SK-N-MC (cell line): ENCODE measurements at places on chromosomes 7 and 10.

- DNase-seq = no peak
Measured at GRCh38 chr7:11951909-11952308, 119.9 kb upstream of the THSD7A start.

DNA sequence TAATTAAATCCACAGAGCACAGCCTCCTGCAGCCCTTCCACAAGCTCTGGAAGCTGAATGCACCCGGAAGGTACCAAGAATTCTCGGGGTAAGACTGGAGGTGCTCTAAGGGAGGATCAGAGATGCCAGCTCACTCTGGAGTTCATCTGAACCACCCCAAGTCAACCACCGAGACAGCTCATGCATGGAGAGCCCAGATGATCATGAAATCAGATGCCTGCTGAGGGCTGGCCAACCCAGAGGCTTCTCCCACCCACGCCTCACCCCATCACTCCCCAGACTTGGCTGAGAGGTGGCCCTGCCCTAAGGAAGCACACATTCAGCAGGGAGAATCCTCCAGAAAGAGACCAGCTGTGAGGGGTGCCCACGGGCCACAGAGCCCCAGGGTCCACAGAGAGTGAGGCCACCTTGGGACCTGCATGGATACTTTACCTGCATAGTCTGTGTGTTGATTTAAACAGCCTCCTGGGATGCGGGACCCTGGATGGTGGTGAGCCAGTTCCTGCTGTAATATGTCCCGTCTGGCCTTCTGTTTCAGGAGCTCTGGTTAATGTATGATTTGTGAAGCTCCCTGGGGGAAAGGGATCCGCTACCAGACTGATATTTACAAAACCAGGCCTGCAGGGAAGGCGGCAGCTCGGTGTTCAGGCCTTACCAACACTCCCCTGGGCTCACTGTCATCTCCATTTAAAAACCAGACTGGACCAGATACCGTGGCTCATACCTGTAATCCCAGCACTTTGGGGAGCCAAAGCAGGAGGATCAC, 64.9 kb downstream of the INSIG1 start:
- DNase-seq = no peak

- DNase-seq = no peak
Measured at GRCh38 chr10:75272896-75273295, 37.1 kb upstream of the COMTD1 start.

DNA sequence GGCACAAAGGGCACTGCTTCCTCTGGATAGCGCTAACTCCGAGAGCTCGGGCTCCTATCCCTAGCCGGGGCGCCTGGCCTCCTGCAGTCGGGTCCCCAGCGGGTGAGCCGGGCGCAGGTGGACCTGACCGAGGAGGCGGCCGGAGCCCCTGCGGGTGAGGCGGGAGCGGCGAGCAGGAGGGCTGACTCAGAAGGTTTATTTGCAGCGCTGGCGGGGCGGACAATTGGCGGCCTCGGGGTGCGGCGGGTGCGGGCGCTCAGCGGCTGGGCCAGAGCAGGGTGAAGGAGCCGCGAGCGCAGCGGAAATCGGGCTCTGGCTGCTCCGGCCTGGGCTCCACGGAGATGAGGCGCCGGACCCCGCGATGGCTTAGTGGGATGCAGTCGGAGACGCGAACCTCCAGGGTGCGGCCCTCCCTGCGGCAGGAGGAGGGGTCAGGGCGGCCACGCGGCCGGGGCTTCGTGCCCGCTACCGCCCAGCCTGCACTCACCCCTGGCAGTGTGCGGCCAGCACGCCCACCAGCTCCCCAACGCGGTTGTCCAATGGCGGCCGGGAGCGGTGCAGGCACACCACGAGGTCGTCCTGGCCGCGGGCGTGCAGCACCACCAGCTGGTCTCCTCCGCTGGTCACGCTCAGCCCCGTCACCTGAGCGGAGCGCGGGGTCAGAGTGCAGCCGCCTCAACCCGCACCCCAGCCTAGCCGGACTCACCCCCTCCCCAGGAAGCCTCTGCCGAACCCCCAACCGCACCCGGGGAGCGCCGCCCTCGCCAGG, 16.1 kb downstream of the MYO1G start:
- DNase-seq = no peak

DNA sequence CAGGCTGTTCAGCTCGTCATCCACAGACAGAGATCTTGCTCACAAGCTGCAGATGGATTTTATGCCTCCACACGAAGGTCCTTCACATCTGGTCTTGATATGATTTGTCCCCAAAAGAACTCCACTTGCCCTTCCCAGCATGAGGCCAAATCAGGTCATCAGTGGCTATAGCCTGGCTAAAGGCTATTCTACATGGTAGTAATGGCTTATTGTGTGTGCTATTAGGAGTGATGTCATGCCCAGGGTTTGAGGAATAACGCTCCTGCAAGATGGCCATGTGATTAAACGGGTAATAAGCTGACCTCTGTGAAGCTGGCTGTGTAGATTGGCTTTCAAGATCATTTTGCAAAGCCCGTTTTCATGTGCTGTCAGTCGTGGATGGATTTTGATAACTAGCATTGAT, 313.8 kb downstream of the FRMD4A start:
- DNase-seq = no peak

DNA sequence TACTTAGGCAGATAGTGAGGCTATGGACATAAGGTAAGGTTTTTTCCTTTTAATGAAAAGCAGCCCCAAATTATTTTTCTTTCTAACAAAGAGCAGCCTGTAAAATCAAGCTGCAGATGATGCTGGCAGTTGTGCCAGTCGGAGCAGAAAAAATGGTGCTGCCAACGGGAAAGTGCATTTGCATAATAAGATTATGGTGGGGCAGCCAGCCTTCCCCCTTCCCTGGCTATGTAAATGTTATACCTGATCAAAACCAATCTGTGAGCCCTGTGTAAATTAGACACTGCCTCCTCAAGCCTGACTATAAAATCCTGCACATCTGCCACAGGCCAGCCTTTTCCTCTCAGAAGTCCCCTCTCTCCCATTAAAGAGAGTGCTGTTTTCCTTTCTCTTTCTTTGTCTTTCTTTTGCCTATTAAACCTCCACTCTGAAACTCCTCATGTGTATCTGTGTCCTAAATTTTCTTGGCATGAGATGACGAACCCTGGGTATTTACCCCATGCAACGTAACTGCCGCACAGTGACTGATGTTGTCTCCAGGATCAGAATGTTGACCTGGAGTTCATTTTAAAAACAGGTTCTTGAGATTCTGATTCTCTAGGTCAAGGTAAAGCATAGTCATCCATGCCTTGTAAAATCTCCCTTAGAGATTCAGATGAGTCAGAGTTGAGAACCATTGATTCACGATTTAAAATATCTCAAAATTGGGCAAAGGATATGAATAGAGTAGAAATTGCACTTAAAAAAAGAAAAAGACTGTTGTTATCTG, 167.3 kb upstream of the C1GALT1 start:
- no peak for DNase-seq

GRCh38 chr7:80637911-80638765, at the start of gene CD36:
CD36 (plus strand) TSS chr7:80638642; CDS start chr7:80646741, 8,099 bp downstream.
- DNase-seq = no peak

DNA sequence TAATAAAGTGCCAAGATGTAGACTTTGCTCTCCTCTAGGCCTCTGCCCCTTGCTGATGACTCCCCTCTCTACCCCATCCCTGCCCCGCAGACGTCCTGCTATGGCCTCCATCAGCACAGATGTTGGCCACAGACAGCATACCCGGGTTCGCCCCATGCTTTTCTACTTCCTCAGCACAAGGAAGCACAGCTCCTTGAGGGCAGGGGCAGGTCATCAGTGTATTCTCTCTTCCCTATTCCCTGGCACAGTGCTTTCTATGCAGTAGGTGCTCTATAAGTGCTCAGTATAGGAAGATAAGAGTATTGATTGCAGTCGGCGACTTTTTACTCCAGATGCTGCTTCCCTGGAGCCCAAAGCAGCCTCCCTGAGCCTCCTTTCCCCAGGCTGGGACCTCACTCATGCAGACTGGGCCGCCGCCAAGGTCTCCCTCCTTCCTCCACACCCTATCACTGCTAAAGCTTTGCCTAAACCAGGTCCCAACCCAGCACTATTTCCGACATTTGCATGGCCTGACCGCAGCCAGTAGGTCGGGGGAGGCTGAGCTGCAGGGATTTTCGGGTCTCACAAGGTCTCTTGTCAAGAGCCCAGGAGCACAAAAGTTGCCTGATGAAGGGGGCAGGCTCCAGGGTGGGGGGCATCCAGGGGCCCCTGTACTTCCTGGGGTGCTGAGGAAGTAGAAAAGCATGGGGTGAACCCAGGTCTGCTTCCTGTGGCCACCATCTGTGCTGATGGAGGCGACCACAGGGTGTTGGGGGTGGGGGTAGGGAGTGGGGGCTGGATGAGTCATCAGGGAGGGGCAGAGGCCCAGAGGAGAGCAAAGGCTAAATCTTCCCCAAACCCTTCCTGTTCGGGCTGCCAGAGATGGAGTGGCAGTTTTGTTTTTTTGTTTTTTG, 8.0 kb downstream of the CALHM3 start:
- no peak for DNase-seq

- DNase-seq = no peak
Measured at GRCh38 chr7:676246-676971, 50.1 kb upstream of the DNAAF5 start.

DNA sequence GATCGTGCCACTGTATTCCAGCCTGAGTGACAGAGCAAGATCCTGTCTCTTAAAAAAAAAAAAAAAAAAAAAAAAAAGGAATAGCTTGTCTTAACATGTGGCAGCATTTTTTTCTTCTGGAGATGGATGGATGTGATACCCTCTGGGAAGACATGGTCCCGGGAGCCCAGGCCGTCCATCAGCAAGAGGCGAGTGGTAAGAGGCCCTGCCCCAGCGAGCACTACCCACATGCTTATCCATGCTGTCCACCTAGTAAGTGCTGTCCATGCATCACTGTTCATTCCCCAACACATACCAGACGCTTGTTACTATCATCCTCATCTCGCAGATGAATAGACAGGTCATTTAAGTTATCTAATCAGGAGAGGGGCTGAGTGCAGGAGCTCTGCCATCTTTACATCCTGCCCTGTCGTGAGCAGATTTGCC, 12.9 kb downstream of the ATP6V1F start:
- no peak for DNase-seq

- DNase-seq = no peak
Measured at GRCh38 chr10:87503401-87503800, 1.3 kb upstream of the MINPP1 start.

DNA sequence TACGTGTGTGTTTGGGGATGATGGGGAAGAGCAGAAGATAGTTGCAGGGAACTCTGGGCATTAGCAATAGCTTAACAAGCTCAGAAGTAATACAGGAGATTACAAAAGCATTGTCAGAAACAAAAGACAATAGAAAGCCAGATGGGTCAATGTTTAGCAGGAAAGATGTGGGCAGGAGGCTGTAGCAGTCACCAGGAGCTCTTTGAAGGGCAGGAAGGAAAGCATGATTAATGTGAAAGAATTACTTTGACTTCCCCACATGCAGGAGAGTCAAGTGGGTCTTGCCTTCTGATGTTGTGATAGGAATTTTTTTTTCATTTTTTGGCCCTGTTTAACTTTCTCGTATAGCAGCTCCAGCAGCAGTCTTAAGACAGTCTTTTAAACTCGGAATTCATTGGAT, 6.0 kb upstream of the SMNDC1 start:
- no peak for DNase-seq

- no peak for DNase-seq
Measured at GRCh38 chr7:143373255-143373794, 7.8 kb upstream of the ZYX start.

DNA sequence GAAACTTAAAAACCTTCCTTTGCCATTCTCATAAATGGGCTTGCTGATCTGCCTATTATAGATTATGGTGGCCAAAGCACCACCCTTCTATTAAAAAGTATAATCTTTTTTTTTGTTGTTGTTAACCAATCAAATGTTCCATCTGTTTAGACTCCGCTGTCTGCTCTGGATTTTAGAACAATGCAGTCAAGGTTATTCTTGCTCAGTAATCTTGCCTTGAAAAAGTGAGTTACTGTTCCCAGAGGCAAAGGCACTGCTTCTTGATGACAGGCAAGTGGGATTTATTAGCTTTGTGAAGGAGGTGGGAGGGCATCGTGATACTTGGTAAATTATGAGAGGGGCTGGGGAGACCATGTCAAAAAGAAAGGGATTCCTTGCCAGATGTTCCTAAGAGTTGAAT, 143.5 kb downstream of the KIAA1217 start:
- DNase-seq = no peak

GRCh38 chr10:37632641-37633040, 224.8 kb downstream of the ZNF248 start:
- no peak for DNase-seq

DNA sequence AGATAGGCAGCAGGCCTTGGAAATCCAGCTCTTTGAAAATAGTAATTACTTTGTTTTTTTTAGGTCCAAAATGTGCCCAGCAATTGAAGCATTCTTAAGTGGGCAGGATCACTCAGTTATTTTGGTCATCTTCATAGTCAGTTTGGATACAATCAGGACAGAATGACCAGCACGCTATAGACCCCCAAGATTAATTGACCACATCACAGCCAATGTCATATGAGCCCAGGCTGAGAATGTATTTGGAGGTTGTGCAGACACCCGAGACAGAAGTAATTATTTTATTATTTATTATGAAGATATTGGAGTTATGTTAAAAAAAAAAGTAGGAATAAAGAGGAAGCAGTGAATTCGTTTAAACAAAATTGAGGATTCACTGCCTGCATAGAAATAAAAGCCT, 93.3 kb upstream of the PFKP start:
- no peak for DNase-seq

- no peak for DNase-seq
Measured at GRCh38 chr7:14776266-14776665, 126.3 kb downstream of the DGKB start.

GRCh38 chr7:140623980-140624379, 16.6 kb downstream of the DENND2A start:
- DNase-seq = no peak

DNA sequence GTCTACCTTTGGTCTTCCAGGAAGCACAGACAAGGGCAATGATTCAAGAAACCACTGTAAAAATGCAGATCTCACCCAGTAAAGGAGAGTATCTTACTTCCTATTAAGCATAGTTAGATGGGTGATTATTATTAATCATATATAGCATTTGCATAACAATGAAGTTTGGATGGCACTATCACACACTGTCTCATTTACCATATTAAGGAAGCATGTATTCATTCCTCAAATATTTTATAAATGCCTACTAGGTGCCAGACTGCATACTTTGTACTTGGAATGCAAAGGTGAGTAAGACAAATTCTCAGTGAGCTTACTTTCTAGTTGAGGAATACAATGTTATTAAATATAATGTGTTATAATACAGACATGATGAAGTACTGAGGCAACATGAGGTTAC, 53.9 kb upstream of the SKAP2 start:
- DNase-seq = no peak

- no peak for DNase-seq
Measured at GRCh38 chr7:30313348-30313747, 29.0 kb downstream of the ZNRF2 start.

GRCh38 chr10:93198401-93199131, 124.9 kb downstream of the CYP26A1 start:
- DNase-seq = no peak

DNA sequence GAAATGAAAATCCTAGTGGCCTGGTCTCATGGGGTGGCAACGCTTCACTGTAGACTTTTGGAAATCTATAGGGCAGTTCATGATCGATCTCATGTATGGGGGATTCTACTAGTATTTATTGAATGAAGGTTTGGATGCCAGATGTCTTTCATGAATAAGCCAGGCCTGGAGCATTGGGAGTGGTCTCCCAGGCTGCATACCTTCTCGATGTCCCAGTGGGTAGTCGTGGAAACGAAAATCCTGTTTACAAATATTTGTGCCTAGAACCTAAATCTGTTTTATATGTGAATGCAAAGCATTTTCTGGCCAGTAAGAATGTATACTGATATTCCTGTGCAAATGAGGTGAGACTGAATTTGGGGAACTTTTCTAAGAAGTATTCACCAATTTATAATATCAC, 105.0 kb upstream of the C1QL3 start:
- DNase-seq = no peak

- DNase-seq = no peak
Measured at GRCh38 chr7:132458729-132459128, 117.5 kb downstream of the PLXNA4 start.
